ENCODE measurements at places on chromosomes 4 and X.

- no peak for DNase-seq
Observed at GRCh38 chr4:80307774-80308465, 27.6 kb upstream of the CFAP299 start.

GRCh38 chr4:4820261-4820660 lies 39.2 kb upstream of the MSX1 start:
- DNase-seq, result no peak

DNA sequence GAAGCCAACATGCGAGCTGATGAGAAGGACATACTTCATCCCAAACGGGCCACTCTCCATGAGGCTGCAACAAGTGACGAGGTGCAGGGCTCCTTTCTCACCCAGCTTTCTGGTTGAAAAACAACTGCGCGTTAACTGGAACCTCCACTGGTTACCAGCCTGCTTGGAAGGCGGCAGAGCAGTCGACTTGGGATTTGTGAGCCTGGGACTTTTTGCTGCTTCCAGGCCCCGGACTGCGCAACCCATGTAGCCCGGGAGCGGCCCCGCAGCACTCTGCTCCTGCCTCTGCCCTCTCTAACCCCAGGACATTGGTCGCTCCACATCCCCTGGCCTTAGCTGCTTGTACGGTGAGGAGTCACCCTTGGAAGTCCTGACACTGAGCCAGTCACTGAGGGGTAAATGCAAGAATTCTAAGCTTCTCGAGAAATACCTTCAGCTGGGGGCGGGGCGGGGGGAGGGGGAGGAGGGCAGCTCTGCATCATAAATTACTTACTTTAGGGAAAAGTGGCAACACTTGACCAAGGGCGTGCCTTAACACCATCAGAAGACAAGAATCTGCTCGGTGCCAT lies 72.7 kb downstream of the MTMR1 start:
- DNase-seq, result no peak

GRCh38 chrX:17643528-17643927 lies 93.8 kb upstream of the SCML1 start:
- no peak for DNase-seq

GRCh38 chr4:151408630-151409469 lies at the start of gene FHIP1A:
FHIP1A (plus strand) TSS chr4:151409176; CDS start chr4:151566260, 157,084 bp downstream.
- DNase-seq, result peak; percentile 83

DNA sequence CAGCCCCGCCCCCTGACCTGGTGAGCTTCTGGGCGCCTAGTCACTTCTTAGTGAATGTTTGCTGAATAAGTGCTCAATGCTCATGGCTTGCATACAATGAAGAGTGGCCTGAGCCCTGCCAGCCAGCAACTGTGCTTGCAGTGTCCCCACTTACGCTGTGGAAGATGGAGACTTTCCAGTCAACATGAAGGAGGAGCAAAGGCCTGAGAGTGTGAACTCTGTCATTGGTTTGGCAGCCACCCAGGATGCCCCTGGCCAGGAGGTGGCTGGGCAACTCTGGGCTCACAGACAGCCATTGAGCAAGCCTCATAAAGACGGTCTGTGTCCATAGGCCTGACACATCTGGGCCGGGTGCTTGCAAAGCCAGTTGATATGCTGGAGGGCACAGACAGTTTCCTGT lies 72.1 kb upstream of the MAMLD1 start:
- no peak for DNase-seq

DNA sequence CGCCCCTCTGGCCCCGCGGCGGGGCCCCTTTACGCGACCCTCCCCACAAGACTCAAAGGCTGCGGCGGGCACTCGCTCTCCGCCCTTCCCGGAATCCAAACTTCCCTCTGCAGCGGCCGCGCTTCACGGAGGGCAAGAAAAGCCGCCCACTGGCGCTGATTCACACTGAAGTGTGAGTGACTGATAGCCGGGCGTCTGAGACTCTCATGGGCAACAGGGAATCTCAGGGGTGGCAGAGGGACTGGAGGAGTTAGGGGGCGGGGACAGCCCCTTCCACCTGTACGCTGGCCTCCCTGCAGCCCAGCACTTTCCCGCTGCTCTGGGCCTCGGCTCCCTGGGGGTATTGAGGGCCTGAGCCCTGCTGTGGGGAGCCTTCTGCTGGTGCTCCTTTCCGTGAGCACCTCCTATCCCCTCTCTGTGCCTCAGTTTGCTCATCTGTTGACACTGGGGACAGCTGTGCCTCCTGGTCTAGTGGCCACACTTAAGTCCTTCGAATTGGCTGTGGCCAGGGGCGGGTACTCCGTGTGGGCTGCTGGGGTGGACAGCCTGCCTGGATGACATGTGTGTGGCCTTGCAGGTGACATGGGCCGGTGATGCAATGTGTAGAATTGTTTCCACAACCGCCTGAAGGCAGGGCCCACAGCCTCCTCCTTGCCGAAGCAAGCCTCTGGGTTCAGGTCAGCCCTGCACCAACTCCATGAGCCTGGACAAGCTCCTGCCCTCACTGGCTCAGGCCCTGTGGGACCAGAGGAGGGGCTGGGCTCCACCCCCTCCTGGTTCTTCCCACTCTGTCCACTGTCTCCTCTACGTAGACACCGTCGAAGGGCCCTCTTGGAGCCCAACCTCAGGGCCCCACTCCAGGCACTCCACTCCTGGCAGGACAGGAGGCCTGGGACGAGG lies 951 bp downstream of the SH3BP2 start:
- DNase-seq, result no peak

GRCh38 chr4:125808022-125808421 lies 493.3 kb downstream of the FAT4 start:
- DNase-seq, result no peak

DNA sequence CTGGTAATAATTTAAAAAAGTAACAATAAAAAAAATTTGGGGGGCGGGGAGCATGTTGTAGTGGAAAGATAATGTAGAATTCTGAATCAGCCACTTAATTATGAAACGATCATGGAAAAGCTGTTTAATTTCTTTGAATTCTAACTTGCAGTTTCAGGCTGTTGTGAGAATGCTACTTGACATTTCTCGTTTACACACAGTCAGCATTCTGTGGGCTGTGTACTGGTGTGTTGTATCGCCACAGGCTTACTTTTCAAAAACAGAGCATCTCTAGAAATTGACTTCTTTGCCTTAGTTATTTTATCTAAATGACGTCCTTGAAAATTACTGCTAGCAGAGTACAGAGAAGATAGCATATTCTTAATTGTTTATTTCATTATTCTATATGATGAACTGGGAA lies 350.4 kb downstream of the FSTL5 start:
- DNase-seq, result no peak

DNA sequence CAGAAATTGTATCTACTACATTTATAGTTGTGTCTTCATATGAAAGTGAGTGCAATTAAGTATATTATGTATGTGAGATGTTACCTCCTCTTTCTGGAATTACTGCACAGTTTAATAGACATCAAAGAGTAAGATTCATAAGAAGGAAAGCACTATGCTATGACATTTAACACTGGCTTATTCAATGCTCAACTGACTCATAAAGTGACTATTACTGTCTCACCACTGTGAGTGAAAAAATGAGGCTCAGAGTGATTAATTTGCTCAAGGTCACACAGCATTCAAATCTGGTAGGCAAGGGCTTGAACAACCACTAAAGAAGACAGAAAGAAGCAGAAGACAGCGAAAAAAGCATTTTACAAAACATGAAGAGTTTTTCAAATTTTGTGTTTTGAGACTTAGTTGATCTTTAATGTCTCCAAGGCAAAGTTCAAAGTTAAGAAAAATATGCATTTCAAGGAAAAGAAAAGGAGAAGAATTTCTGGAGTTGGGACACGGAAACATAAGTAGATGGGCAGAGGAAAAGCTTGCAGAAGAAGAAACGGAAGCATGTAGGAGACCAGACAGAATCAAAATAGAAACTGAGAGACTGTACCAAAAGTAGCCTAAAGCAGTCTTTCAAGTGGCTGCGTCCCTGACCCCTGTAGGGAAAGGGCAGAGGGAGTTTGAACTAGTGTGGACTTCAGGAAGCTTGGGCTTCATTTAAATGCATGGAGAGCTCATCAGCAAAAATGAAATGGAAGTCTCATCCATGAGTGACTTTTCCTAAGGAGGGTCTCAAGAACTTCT lies 66.3 kb downstream of the KCNIP4 start:
- DNase-seq, result no peak

DNA sequence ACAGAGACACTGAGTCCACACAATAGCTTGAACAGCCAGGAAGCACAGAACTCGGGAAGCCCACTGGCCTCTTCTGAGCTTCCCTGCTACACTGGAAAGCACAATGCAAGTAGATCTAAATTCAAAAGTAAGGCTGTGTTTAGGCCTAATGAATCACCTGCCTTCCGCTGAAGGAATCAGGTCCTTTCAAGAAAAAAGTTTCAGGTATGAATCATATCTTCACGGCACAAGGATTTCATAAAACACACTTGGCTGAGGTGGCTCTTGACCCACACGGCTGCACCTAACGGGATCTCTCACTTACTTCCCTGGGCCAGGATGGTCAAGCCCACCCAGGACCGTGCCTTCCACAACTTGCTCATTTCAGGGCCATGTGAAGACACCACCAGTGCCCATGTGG lies 59.3 kb downstream of the IRF2 start:
- no peak for DNase-seq

GRCh38 chr4:169243825-169244609 lies 26.7 kb downstream of the SH3RF1 start:
- no peak for DNase-seq

- no peak for DNase-seq
Observed at GRCh38 chr4:163590619-163591264, 96.3 kb downstream of the TMA16 start.

- DNase-seq, result no peak
Observed at GRCh38 chrX:72475338-72475737, 97.3 kb downstream of the HDAC8 start.

GRCh38 chr4:180665994-180666824 lies 1577.0 kb upstream of the TENM3 start:
- no peak for DNase-seq

DNA sequence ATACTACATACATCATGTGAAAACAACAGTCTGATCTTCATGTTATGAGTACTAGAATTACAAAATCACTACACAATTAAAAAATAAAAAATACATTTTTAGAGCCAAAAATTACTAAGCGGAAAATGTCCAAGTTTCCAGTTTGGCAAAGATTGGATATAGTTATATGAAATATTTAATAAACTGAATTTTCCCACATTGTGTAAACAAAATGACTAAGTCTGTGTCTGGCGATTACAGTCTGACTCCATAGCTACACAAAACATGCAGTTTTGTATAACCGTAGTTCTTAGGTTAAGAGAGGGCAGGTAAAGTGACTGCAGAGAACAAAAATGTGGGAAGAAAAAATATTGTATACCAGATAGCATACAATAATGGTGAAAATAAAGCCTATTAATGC lies 59.2 kb upstream of the TMEM47 start:
- no peak for DNase-seq

- DNase-seq, result no peak
Observed at GRCh38 chrX:69216446-69216845, 51.2 kb upstream of the PJA1 start.

- no peak for DNase-seq
Observed at GRCh38 chr4:56655627-56656345, 25.3 kb downstream of the HOPX start.

GRCh38 chr4:105276361-105277104 lies 129.9 kb downstream of the TET2 start:
- DNase-seq, result no peak

- no peak for DNase-seq
Observed at GRCh38 chr4:84944947-84945346, 21.5 kb downstream of the WDFY3 start.

DNA sequence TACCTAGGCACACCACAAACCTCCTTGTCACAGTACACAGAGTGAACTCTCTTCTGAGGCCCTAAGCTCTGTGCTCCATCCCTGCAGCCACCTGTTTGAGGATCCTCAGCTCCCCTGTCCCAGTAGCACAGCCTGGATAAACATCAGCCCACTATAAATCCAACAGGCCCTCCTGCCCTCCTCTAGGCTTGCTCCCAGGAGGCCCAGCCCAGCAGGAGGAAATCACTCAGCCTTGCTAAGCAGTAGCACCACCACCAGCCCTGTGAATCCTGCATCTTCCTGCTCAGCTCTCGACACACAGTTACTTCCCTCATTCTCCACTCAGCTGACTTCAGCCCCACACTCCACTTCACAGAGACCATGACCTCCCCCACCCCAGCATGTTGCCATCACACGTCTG lies 273.9 kb downstream of the BCOR start:
- DNase-seq, result no peak

DNA sequence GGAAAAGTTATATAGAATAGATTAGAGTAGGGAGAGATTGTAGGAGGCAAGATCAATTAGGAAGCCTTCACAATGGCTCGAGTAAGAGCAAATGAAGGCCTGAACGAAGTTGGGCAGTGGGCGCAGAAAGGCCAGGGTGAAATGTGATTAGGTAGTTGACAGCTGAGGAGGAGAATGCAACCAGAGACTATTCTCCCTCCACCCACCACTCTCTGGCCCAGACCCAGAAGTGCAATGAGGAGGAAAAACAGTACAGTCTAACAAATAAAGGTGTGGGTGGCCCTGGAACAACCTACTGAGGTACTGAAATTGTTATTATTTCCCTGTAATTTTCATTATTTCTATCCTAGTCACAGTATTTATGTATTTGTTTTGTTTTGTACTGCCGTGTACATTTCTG lies 176.7 kb downstream of the SLC39A8 start:
- DNase-seq, result no peak

DNA sequence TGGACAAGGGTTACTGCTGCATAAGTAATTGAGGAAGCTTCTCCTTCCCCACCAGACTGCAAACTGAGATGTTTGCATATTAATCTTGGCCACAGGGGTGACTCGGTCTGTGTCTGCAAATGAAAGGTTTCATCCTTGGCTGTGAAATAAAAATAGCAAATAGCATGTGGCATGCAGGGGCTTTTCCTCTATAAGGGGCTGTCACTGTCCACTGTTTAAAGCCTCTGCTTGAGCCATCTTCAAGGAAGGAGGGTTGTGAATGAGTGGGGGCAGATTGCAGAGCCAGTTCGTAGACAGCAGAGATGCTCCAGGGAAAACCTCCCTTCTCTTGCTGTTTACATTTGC lies 33.3 kb downstream of the TMSB4X start:
- DNase-seq, result no peak

- no peak for DNase-seq
Observed at GRCh38 chrX:106300656-106301055, 132.6 kb downstream of the PWWP3B start.

DNA sequence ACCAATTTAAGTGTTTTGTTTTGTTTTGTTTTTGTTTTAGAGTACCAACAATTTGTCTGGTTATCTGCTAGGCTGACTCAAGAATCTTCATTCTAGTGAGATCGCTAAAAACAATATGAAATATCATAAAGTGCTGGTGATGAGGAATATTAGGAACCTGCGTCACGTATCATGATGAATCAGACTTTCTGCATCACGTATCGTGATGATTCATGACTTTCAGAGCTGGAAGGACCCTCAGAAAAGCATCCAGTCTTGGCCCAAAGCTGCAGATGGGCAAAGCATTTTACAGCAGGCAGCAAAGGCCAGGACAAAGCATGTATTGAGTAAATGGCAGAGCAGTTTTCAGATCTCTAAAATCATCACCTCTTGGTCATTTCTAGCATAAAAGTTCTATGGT lies 278.0 kb upstream of the BOD1L1 start:
- DNase-seq, result no peak

Data from CD4-positive, alpha-beta T cell treated with Interleukin-2 at 100 ng/mL for 4 hours (primary cell).